ENCODE measurements at places on chromosomes 5 and 9. TPM values are rescaled to one million over a fixed set of nuclear protein-coding genes. Genes with fewer than 3 reads are reported as not detected.

DNA sequence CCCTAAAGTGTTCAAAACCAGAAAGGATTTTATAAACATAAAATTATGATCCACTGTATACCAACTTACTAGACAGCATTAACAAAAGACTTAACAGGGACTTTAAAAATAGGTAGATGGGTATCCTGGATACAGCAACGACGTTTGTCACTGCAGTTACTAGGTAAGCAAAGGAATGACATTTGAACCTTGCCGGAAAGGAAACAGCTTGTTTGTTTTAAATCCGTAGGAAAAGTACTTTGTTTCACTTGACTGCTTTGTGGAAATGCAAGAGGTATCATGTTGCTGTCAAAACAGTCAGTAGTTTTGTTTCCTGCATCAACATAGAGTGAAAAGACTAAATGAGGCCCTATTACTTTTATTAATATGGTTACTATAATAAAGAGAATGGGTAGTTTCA lies 122.9 kb downstream of the CDC42SE2 start:
- H3K4me3 ChIP-seq = no peak overlapping the region
- H3K4me1 ChIP-seq = no peaks in the 10 kb centered on the region
- H3K27me3 ChIP-seq = no peaks in the 10 kb centered on the region
- no peak overlapping the region for H3K27ac ChIP-seq
- no peak for DNase-seq

- H3K36me3 ChIP-seq = no peaks in the 10 kb centered on the region
- H3K27ac ChIP-seq = no peak overlapping the region
- no peak overlapping the region for H3K4me3 ChIP-seq
- H3K27me3 ChIP-seq = no peaks in the 10 kb centered on the region
- no peaks in the 10 kb centered on the region for H3K4me1 ChIP-seq
These were observed 59.5 kb upstream of the RARS1 start for GRCh38 chr5:168426864-168427172.

GRCh38 chr5:132394667-132395259 lies 25.3 kb downstream of the SLC22A5 start:
- no peak overlapping the region for H3K27ac ChIP-seq
- no peaks in the 10 kb centered on the region for H3K36me3 ChIP-seq
- no peak overlapping the region for H3K4me3 ChIP-seq
- no peaks in the 10 kb centered on the region for H3K4me1 ChIP-seq

DNA sequence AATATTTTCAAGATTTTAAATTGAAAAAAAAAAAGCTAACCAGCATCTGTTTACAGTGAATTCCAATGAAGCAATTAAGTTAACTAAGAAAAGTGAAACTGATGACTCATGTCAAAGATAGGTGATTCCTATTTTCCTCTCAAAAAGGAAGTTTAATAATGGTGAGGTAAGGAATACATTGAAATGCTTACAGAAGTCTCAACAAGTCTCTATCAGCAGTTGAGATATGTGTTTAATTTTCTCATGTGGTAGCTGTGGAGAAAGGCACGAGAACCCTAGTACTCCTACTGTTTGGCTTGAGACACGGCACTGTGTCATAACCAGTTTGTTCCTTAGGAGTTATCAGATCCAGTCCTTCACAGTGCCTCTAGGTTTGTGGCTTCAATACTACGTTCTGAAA lies 114.5 kb downstream of the SLC25A46 start:
- H3K36me3 ChIP-seq = no peaks in the 10 kb centered on the region
- H3K4me1 ChIP-seq = peaks cover 4% of the 10 kb centered on the region
- no peak overlapping the region for H3K4me3 ChIP-seq
- no peak for DNase-seq
- no peaks in the 10 kb centered on the region for H3K27me3 ChIP-seq

DNA sequence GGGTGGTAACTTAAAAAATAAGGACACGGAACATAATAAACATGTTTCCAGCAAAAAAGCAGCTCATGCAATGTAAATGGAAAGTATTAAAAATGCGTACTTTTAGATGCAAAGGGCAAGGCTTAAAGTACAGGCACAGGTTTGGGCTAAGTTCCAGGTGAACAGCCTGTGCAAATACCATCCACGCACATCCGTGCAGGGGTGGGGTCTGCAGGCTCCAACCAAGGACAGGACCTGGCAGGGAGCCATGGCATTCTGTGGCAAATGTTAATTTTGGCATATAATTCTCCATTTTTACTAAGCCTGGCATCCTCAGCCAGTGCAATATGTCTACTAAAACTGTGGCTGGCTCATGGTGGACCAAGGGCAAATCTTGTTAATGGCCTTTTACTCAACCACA lies 365.8 kb upstream of the DAP start:
- no peak overlapping the region for H3K27ac ChIP-seq
- no peaks in the 10 kb centered on the region for H3K36me3 ChIP-seq
- H3K4me3 ChIP-seq = no peak overlapping the region

DNA sequence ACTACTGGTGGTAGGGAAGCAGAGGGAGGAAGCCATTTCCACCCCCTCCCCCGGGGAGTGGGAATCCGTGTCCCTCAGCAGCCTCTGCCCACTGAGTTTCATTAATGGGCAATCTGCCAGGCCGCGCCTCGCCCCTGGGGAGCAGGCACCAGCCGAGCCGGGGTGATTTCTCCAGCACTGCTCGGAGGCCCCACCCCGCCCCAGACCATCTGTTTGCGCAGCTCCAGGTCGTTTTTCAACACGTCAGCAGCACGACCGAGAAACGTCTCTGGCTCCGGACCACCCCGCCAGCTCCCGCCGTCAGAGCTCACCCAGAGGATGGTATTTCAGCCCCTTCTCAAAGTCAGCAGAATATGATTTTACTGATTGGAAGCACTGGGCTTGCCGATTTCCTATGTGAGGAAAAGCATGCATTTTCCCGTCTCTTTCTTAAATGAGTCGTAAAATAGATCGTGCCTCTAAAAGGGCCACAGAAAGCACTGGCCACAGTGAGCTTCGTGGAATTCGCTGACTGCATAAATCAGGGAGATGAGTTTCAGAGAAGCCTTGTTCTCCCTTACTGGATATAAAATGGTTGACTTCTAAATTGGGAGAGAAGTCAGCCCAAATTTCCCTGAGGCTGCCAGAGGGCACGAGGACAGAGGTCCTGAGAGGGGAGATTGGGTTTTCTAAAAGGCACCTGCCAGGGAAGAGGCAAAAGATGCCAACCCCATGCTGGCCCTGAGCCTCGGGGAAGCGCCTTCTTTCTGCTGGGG lies 47.0 kb downstream of the OLFM1 start:
- no peak for DNase-seq
- no peaks in the 10 kb centered on the region for H3K4me1 ChIP-seq
- H3K27ac ChIP-seq = no peak overlapping the region

- H3K27me3 ChIP-seq = no peaks in the 10 kb centered on the region
- no peaks in the 10 kb centered on the region for H3K36me3 ChIP-seq
- H3K27ac ChIP-seq = no peak overlapping the region
- no peaks in the 10 kb centered on the region for H3K4me1 ChIP-seq
- no peak overlapping the region for H3K4me3 ChIP-seq
- DNase-seq = no peak
These were observed 297.7 kb upstream of the EFNA5 start for GRCh38 chr5:107968406-107968843.

- DNase-seq = no peak
- H3K27me3 ChIP-seq = no peaks in the 10 kb centered on the region
- H3K4me1 ChIP-seq = peaks cover 3% of the 10 kb centered on the region
- H3K27ac ChIP-seq = no peak overlapping the region
- H3K4me3 ChIP-seq = no peak overlapping the region
- H3K36me3 ChIP-seq = no peaks in the 10 kb centered on the region
These were observed 135.0 kb upstream of the CCDC152 start for GRCh38 chr5:42621662-42622061.

GRCh38 chr5:73454379-73455036 lies 5.9 kb upstream of the FOXD1 start:
- H3K36me3 ChIP-seq = no peaks in the 10 kb centered on the region
- no peak overlapping the region for H3K4me3 ChIP-seq
- H3K4me1 ChIP-seq = no peaks in the 10 kb centered on the region
- DNase-seq = no peak

DNA sequence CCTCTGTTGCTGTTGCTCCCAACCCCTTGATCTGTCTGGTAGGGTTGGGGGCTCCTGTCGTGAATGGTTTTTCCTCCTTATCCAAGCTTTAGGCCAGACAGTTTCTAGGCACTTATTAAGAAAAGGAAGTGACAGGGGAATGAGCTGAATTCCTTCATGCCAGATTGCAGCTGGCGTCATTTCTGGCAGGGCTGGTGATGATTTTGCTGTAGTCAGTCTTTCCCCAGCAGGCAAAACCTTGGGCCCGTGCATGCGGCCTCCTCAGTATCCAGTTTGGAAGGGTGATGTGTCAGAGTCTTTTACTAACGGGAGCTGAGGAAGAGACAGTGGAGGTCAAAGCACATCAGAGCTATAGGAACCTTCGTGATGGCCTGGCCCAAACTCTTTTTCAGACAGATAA lies 58.8 kb downstream of the COL27A1 start:
- DNase-seq = peak; percentile 89
- H3K27me3 ChIP-seq = no peaks in the 10 kb centered on the region
- H3K27ac ChIP-seq = peak overlapping the region; percentile 78
- peaks cover 13% of the 10 kb centered on the region for H3K4me1 ChIP-seq
- no peaks in the 10 kb centered on the region for H3K36me3 ChIP-seq

DNA sequence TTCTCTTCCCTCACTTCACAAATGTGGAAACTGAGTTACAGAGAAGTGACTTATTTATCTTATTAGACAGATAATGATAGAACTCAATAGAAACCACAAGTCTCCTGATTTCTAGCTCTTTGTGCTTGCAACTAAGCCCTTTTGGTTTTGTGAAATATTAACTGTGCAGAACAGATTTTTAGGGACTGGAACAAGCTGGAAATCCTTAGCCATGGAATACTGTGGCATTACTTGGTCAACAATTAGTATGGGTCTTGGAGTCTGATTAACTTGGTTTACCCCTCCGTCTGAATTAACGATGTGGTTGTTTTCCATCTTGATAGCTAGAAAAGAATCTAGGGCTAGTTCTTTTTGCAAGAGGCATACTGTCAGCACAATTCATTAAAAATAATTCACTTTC lies 584 bp upstream of the KLF9 start:
- no peaks in the 10 kb centered on the region for H3K27me3 ChIP-seq
- DNase-seq = no peak
- H3K4me3 ChIP-seq = no peak overlapping the region
- no peak overlapping the region for H3K27ac ChIP-seq

DNA sequence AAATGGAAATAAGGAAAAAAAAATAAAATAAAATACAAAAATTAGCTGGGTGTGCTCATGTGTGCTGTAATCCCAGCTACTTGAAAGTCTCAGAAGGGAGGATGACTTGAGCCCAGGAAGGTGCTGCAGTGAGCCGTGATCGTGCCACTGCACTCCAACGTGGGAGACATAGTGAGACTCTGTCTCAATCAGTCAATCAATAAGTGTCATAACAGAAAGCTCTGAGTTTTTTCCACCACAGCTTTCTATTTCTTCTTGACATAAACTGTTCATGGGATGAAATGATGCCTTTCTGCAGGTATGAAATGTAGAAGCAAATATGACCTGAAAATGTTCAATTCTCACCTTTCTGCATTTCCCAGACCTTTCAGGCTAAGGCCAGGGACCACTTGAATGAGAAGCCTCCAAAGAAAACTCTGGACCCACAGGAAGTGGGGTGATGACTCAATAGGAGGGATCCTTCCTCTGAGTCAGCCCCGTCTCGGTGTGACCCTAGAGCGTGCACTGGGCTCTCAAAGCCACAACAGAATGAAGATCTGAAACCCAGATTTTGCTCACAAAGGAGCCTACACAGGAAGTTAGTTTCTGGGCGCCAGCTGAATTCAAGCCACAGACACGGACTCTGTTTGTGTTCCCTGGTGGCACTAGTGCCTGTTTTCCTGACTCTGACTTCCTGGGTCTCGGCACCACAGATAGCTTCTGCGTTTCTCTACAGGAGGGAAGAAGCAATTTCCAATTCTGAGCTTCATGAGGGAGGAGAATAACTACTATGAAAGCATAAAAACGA lies 62.0 kb downstream of the ANKH start:
- H3K27me3 ChIP-seq = no peaks in the 10 kb centered on the region
- H3K4me3 ChIP-seq = no peak overlapping the region
- DNase-seq = no peak
- H3K27ac ChIP-seq = peak overlapping the region; percentile 26

- no peaks in the 10 kb centered on the region for H3K36me3 ChIP-seq
- H3K27me3 ChIP-seq = no peaks in the 10 kb centered on the region
- H3K27ac ChIP-seq = no peak overlapping the region
- no peak for DNase-seq
- no peak overlapping the region for H3K4me3 ChIP-seq
- no peaks in the 10 kb centered on the region for H3K4me1 ChIP-seq
These were observed 39.9 kb downstream of the DOCK8 start for GRCh38 chr9:254516-254915.

DNA sequence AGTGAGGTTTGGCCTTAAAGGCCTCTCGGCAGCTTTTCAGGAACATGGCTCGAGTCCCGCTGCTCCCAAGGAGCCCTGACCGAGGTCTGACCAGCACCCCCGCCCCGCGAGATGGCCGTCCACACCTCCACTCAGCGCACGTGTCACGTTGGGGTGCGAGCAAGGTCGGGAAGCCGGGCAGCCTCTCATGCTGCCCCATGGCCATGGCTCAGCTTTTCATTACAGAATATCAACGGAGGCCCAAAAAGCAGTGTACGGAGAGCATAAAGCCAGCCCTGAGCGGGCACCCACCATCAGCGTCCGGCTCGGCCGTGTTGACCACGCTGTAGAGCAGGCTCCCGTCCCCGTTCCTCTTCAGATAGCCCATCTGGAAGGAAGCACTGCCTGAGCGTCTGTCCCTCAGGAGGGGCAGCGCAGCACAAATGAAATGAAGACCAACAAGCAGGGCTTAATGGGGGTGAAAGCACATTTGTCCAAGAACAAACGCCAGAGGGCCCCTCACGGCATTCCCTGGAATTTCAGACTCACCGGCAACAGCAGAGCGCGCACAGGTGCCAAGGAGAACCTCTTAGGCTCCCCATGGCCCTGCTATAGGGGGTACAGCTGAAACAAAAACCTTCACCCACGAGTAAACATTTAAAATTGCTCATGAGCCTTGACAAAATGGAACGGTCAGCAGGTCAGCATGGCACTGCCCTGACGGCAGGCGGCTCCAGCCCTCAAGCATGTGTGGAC lies 11.6 kb downstream of the BRD9 start:
- no peak for DNase-seq
- no peak overlapping the region for H3K27ac ChIP-seq
- no peaks in the 10 kb centered on the region for H3K27me3 ChIP-seq
- H3K36me3 ChIP-seq = peaks cover 14% of the 10 kb centered on the region
- H3K4me1 ChIP-seq = no peaks in the 10 kb centered on the region

- no peak overlapping the region for H3K4me3 ChIP-seq
- no peak overlapping the region for H3K27ac ChIP-seq
- no peak for DNase-seq
- H3K36me3 ChIP-seq = no peaks in the 10 kb centered on the region
These were observed 26.6 kb downstream of the OTULINL start for GRCh38 chr5:14608169-14608568.

DNA sequence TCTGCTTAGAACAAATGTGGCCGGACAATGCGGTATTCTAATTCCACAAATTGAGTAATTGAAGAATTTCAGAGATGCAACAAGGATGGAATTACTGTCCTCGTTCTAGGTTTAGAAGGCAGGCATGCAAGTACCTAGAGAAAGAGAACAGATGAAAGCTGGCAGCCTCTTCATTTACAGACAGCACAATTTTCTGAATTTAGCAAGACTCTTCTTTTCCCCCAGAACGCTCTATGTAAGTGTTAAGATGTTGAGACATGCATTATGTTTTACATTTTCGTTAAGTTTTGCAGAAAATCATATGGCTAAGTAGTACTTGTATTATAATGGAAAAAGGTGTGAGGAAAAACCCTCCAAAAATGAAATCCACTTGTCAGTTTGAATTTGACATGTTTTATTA lies 259.5 kb upstream of the ARRDC3 start:
- H3K4me3 ChIP-seq = no peak overlapping the region
- H3K27me3 ChIP-seq = no peaks in the 10 kb centered on the region
- no peak for DNase-seq
- no peak overlapping the region for H3K27ac ChIP-seq

Gene ARSK
- total RNA-seq = 5.5 TPM

Gene RLN2
- total RNA-seq = not detected

Gene CCDC152
- total RNA-seq = 1.4 TPM

Gene SCGB3A2
- total RNA-seq = not detected

Gene PCDHA9
- 0.36 TPM for total RNA-seq

Gene CNTNAP3B
- total RNA-seq = 25.9 TPM

All from aorta (tissue), 5 donors.